ENCODE measurements at places on chromosomes 7 and 10.

GRCh38 chr10:8404721-8405120 is 350.2 kb downstream of the GATA3 start:
- DNase-seq: no peak

- DNase-seq: no peak
Observed at GRCh38 chr10:75971402-75972211, 540.2 kb downstream of the LRMDA start.

DNA sequence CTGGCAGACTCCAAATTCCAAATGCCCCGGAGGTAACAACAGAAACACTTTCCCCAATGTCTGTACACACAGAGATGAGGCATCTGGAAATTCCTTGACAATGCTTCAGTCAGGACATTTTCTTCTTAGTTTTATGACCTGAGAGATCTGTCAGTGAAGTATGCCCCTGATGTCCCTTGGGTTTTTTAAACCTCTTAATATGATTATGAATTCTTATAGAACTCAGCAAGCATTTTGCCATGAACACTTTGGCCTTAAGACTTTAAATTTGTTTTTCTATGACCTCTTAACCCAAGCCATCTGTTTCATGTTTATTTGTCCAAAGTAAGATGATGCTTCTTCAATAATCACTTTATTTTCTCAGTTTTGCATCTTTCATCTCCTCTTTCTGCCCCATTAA is 1206.2 kb downstream of the GATA3 start:
- DNase-seq: no peak

DNA sequence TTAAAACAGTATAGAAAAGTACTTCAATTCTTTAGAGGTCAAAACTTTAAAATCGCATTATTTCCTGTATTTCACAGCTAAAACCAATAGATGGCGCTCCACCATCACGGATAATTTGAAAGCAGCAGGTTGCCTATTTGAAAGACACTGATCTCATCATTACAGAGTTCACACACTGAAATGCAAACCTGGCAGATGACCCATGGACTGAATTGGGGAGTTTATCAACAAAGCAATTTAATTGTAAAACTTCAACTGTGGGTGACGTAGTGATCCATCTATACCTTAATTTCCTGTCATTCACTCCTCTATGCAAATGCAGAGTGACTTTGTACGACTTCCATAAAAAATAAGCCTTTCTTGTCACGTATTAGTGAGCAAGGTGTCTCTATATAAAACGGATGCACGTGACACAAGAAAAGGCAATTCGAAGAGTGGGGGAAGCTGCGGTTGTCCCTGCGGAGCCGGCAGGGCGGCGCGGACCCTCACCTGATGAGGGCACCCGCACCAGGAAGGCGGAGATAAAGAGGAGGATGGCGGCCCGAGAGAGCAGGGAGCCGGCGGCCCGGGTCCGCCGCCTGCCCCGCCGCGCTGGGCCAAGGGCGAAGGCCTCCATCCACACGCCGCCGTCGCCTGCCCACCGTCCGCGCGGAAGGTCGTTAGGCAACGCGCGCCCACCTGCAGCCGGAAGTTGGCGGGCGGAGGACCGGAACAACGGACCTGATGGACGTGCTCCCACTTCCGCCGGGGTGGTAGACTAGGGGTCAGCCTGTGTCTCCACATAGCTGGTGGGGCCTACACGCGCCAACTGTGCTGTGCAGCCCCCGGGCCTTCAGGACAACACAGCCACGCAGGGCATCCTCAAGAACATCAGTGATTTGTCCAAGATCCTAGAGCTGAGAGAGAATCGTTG is at the start of gene ZPBP:
Gene ZPBP, minus strand, starts transcription at position 668 of the 913 bp plus-strand sequence. Its CDS starts 52 bp downstream, at position 616.
- peak; percentile 43 for DNase-seq

DNA sequence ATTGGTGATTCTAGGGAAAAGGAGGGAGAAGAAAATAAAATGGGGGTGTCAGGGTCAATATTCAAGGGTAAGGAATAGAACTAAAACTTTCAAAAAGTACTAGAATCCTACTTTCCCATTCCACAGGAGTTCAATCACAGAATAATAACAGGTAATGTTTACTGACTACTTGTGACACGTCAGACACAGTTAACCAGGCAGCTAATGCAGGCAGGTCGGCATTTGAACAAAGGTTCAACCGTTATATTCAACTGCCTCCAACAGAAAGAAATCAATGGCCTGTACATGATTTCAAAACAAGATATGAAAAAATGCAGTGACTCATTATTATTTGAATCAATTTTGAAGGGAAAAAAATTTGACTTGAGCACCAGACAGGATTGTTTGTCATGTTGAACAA is 3.1 kb downstream of the ASB15 start:
- no peak for DNase-seq

DNA sequence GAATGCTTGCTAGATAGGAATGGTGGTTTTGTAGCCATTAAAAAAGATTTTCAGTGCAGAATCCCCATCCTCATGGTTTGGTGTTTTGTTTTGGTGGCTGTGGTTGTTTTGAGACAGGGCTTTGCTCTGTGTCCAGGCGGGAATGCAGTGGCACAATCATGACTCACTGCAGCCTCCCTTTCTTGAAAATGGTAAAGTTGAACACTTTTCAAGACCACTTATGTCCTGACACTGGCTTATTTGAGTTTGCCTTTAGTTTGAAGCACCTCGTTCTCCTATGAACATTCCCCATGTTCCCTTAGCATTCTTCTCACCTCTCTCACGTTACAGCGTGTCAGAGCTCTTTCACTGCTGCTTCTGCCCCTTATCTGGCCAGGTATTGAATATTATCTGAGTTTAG is 140.1 kb downstream of the LRRC4 start:
- no peak for DNase-seq

GRCh38 chr10:9668411-9668810 is 1349.3 kb upstream of the CELF2 start:
- no peak for DNase-seq

DNA sequence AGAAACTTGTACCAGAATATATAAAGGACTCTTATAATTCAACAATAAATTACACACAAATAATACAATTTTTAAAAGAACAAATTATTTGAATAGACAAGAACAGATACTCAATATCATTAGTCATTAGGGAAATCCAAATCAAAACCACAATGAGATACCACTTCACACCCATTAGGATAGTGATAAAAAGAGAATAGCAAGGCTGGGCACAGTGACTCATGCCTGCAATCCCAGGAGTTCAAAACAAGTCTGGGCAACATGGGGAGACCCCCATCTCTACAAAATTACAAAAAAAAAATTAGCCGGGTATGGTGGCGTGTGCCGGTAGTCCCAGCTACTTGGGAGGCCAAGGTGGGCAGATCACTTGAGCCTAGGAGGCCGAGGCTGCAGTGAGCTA is 52.2 kb upstream of the KCNIP2 start:
- no peak for DNase-seq

DNA sequence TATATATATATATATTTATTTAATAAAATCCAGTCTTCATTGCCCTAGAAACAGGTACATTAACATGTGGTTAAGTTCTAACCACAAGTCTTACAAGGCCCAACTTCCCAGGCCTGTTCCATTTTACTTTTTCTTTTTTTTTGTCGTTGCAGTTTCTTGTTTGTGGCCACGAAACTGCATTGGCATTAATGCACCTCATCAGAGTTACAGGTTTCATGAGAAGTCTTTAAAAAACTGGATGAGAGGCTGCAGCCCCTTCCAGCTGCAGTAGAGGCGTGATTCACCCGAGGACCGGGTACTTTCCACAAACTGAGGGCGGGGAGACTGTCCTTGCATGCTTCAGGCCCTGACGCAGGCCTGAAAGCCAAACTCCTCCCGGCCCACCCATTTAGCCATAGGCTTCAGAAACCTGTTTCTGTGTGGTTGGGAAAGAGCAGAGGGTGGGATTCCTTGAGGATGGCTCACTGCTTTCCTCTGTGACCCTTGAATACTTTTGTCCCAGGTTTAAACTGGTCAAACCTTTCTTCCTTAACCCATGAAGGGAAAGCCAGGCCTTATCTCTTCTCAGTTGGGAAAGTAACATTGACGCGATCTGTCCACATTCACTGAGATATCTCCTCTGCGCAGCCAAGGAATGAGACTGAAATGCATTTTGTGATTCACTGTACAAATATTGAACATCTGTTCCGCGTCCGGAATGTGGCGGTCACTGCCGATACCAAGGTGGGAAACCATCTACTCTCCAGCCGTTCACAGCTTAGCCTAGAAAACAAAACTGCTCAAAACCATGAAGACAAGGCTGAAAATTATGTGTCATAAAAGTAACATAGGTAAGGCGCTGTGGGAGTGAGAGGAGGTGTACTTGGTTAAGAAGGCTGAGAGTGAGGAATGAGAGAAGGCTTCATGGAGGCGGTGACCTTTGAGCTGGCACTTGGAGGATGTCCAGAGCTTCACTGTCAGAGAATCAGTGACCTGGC is 311.7 kb downstream of the GATA3 start:
- DNase-seq: peak; percentile 18

DNA sequence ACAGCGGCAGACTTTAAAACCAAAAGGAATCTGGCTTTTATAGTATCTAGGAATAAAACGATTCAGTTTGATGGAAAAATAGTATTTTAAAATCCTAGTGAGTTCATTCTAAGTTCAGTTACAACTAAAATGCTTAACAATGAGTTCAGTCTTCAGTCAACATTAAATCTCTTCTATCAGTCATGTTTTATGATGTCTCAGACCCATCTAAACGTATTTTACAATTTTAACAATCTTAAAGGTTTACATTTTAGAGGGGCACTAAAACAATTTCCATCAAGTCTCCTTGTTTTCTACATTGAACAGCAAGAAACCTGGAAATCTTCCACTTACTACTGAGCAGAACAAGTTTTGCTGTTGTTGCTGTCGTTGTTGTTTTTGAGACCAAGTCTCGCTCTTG is 10.0 kb downstream of the SVOPL start:
- no peak for DNase-seq

- no peak for DNase-seq
Observed at GRCh38 chr7:50754241-50754640, 28.5 kb downstream of the GRB10 start.

- no peak for DNase-seq
Observed at GRCh38 chr7:36919738-36920137, 195.4 kb upstream of the AOAH start.

- DNase-seq: no peak
Observed at GRCh38 chr10:128573986-128574385, 447.8 kb upstream of the MKI67 start.

DNA sequence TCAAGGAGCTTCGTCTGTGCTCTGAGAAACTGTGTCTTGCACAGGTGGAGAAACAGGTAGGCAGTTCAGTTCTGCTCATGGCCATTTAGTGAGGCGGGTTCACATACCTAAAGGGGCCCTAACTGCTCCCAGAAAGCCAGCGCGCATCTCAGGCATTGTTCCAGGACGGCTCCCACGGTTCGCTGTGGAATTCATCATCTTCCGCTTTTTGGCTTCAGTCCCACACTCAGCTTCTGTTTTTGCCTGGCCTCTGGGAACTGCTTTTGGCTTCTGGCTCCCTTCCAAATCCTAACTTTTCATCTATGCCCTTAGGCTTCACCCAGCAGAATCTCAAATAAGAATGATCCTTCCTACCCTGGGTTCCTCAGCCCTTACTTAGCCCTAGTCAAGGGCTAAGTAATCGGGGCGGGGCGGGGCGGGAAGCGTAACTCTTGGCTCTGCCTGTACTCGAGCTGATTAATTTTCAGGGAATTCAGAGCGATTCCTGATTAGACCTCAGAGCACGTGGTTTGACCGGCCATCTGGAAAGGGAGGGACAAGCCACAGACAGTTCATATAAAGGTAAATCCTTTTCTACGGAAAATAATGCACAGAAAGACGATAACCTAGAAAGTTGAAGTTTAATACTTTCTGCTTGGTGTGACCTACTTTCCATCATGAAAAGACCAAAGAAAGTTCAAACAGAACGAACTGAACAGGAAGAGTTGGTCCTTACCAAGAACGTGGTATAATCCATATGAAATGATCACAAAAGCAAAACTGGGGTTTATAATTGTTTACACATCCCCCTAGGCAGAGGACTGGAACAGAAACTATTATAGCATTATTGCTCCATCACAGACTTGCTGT is 105.7 kb downstream of the ST8SIA6 start:
- no peak for DNase-seq

- DNase-seq: no peak
Observed at GRCh38 chr7:88826222-88826621, 30.7 kb upstream of the TEX47 start.

DNA sequence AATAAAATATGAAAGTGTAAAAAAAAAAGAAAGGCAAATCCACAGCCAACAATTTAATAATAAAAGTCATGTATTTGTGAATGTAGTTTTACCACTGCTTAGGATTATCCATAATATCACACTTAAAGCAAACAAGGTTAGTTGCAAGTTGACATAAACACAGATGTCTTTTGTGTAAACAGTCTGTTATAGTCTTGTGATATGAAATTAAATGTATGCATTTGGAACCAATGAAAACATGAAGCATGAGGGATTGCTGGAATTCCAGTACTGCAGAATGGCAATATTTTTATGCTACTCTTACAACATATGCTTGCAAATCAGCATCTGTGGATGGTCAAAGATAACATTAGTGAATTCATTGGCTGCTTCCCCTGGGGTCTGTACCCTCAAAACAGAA is 148.1 kb downstream of the DNAJB9 start:
- no peak for DNase-seq

DNA sequence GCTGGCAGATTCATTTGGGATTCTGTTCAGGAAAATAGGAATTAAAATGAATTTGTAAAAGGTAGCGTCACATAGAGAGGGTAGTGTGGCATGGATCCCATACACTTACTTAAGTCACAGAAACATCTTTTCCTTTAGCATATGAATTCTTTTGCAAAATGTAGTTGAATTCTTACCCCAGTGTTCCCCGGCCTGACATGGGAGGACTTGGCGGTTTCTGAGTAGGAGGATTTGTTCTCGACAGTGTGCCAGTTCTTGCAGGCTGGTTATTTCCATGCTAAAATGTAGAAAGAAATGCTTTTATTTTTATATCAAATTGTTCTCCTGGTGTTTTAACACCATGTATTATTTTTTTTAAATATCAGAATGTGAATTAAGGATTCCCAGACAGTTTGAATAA is 72.6 kb downstream of the PDSS1 start:
- no peak for DNase-seq

DNA sequence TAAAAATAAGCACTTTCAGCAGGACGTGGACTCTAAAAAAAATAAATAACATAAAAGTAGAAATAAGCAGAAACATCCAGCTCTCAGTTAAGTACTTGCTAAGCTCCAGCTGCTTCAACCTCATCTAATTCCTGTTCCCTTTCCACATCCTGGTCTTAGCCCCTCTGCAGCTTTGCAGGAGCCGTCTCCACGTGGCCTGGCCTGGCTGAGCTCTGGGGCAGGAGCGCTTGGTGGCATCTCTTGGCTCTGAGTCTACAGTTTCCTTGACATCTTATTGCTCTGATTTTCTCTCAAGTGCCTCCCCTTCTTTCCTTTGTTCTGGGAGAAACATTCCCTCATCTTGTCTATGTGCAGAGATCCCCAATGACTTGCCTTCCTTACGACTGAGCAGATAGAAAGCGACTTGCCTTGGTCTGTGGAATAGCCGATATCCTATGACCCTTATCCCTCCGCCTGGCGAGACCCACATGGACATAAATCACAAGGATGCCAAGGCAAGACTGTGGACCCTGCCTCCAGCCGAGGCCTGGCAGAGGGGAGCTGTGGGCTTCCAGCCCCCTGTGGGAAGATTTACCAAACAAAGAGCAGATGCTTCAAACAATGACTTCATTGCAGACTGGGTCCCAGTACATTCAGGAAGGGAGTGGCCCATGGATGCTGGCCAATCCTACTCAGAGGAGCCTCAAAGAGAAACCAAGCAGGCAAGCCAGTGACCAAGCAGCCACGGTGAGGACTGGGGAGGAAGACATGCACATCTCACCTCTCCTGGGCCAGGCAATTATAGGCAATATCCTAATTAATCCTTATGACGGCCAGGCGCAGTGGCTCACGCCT is 61.9 kb downstream of the SPOCK2 start:
- no peak for DNase-seq

- DNase-seq: no peak
Observed at GRCh38 chr7:155497149-155497901, 39.4 kb downstream of the EN2 start.

Measured in activated CD4-positive, alpha-beta T cell treated with anti-CD3 and anti-CD28 coated beads for 24 hours (primary cell).